H9 (cell line): ENCODE measurements at places on chromosomes 11 and 22.

DNA sequence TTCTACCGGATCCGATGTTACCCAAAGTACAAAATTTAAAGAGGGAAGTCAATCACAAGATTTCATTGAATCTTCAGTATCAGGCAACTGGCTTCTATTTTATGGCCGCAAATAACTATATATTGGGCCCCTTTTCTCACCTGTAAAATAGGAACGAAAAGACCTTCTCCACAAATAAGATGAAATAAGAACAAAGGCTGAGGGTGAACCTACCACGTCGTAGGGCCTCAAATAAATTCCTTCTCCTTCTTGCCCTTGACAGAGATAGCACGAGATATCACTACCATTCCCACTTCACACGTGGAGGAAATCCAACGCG, 794 bp upstream of the EMSY start:
- no peak for DNase-seq

DNA sequence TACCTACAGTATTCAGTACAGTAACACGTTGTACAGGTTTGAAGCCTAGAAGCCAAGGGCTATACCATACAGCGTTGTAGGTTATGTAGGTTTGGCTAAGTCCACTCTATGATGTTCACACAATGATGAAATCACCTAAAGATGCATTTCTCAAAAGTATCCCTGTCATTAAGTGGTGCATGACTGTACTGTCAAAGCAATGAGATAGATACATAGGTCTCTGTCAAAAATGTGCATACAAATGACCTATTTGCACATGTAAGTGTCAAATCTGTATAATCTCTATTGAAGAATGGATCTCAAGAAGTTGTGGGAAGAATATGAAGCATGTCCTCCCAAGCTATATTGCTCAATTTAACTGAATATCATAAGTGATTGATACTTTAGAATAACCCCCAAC, 11.9 kb upstream of the DDI1 start:
- no peak for DNase-seq

- DNase-seq, result no peak
These were observed 86.5 kb upstream of the PITPNB start for GRCh38 chr22:28005513-28005912.

- DNase-seq, result no peak
These were observed 48.0 kb upstream of the AMPD3 start for GRCh38 chr11:10407055-10407454.

DNA sequence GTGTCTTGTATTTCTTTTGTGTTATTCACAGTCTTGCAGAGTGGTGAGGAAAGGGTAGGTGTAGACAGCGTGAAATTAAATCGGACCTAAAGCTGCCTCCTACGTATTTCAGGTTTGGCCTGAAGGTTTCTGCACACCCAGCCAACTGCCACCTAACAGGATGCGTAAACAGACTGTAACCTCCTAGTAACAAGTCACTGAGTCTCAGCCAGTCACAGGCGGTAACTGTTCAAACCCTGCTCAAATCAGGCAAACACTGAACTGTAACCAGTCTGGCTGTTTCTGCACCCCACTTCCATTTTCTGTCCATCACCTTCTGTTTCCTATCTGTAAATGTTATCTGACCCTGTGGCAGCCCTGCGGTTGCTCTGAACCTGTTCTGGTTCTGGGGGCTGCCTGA, 87.1 kb downstream of the ADAMTS15 start:
- DNase-seq, result no peak

GRCh38 chr22:21067075-21067900, 21.5 kb downstream of the LRRC74B start:
- DNase-seq, result no peak

DNA sequence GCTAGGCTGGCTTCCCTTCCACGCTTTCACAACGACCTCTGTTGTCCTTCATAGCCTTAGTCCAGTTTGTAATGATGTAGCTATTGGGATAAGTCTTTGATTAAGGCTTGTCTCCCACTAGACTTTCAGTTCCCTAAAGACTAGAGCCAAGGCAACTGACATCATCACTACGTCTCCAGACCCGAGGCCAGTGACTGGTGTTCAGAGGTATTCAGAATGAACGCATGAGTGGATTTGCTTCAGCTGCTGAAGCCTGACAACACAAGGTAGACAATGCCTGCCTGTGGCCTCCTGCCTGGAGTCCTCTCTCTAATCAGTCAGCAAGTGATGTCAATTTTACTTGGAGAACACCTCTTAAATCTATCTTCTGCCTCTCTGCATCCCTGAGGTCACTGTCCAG, 13.6 kb downstream of the EFCAB6 start:
- no peak for DNase-seq

GRCh38 chr22:19478045-19478900, 720 bp downstream of the UFD1 start:
- DNase-seq, result no peak

GRCh38 chr22:20989323-20990138, 7.4 kb downstream of the LZTR1 start:
- no peak for DNase-seq

DNA sequence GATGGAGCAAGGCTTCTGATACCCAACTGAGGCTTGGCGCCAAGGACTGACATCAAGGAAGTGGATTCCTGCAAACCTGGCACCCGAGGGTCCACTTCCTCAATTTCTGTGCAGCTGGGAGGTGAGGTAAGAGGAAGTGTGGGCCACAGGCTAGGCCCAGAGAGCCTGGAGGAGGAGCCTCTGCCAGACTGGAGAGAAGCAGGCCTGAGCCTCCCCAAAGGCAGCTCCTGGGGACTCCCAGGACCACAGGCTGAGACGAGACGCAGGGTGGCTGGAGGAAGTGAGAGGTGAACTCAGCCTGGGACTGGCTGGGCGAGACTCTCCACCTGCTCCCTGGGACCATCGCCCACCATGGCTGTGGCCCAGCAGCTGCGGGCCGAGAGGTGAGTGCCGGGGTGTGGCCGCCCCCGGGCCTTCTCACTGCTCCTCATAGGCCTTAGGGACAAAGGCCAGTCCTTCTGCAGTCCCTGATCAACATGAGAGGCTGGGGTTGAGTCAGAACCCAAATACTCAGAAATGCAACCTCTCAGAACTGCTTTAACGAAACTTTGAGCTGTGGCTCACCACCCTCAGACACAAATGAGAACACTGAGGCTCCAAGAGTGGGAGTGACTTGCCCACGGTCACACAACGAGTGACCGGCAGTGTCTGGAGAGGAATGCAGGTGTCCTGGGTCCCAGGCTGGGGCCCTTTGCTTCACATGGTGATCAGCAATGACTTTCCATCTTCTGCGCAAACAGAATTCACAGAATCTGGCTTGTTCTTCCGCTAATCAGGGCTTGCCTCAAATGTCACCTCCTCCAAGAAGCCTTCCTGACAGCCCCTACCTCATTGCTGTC, at the start of gene NCF4:
NCF4 (plus strand) TSS at position 186 of the 839 bp plus-strand sequence; CDS start at position 352, 166 bp downstream.
- no peak for DNase-seq

GRCh38 chr11:126879516-126879915, 121.1 kb downstream of the KIRREL3 start:
- no peak for DNase-seq

- DNase-seq, result no peak
These were observed 49.7 kb downstream of the FDX1 start for GRCh38 chr11:110479108-110480101.

- no peak for DNase-seq
These were observed 872.2 kb downstream of the NTM start for GRCh38 chr11:132242632-132243031.

DNA sequence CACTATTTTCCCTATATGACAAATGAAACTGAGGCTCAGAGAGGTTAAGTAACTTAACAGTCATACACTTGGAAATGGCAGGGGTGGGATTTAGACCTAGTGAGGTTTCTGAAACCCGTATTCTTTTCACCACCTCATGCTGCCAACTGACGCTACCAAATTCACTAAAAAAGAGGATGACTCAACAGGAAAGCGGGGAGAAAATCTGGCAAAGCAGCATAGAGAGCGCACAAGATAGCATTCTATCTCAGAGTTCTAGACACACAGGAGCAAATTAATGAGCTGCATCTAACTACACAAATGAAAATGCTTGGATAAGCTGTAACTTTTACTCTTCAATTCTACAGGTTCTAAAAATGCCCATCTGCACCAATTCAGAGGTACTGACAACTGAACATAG, 136.4 kb downstream of the RBFOX2 start:
- DNase-seq, result no peak

DNA sequence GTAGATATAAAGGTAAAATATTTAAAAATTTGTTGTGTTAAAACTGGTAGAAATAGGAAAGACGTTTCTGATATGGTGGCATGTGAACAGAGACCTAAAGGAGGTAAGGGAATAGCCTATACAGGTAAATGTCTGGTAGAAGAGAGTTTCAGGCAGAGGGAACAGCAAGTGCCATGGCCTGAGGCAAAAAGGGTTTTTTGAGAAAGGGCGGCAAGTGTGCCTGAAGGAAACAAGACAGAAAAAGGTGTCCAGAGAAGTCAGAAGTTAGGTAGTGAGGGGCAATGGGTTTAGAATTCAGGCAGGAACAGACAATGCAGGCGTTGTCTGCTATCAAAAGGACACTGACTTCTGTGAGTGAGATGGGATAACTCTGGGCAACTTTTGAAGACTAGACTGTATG, 339.7 kb downstream of the DYNC2H1 start:
- DNase-seq, result no peak

- DNase-seq, result no peak
These were observed 16.0 kb downstream of the PRR5L start for GRCh38 chr11:36311926-36312595.

DNA sequence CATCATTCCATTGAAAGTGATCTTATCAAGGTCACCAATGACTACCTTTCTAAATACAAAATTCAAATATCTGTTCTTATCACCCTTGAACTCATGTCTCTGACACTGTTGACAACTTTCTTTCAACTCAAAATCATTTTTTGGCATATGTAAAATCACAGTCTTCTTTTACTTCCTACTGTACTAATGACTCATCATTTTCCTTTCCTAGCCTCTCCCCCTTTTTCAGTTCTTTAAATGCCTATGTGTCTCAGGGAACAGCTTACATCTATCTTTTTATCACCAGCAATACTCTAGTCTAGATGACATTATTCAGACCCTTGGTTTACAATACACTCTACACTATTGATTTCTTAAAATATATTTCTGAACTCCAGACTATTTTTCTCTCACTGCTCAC, 2220.7 kb upstream of the RAG2 start:
- no peak for DNase-seq

- DNase-seq, result no peak
These were observed 18.4 kb upstream of the SEC14L4 start for GRCh38 chr22:30523646-30524489.

DNA sequence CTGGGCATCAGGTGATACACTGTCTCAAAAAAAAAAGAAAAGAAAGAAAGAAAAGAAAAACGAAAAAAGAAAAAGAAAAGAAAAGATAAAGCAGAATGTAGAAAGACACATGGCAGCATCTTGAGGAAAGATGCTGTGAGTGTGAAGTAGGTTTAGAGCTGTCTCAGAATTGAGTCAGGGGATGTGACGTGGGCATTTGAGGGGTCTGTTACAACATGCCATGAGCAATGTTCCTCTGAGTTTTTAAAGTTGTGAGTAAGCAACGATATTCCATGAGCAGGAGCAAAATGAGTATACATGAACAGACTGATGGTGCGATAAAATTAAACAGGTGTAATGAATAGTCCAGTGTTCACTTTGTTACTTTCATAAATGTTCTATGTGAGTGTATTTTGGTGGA, 11.3 kb upstream of the QSER1 start:
- DNase-seq, result no peak

DNA sequence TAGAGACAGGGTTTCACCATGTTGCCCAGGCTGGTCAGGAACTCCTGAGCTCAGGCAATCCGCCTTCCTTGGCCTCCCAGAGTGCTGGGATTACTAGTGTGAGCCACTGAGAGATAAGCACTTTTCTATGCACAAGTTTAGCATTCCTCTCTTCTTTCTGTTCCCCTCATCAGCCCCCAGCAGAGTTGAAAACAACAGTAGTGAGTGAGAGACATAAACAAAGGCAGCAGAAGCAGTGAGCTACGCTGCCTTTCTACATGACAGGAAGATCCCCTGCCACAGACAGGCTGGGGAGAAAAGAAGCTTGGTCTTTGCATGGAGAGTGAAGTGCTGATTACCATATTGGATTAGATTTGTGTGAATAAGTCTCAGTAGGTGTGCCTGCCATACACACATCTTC, 392.0 kb upstream of the KIRREL3 start:
- peak; percentile 45 for DNase-seq

DNA sequence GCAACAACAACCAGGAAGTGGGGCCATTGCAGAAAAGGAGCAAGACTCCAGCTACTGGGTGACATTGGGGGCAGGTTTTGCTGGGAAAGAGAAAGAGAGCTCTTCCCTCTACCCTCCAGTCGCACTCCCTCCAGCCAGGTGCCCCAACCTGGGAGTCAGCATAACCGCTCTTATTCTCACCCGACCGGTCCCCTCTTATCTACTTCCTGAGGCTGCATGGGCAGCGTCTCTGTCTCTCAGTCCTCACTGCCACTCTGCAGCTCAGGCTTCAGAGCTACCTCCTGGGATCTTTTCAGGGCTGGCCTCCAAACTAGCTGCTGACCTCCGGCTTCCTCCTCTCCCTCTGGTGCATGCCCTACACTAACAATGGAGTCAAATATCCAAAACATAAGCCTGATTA, 5.1 kb downstream of the ZNF70 start:
- no peak for DNase-seq

GRCh38 chr11:2998073-2998850, 6.1 kb upstream of the NAP1L4 start:
- no peak for DNase-seq

GRCh38 chr11:67277231-67277961, 11.1 kb downstream of the GRK2 start:
- peak; percentile 88 for DNase-seq

GRCh38 chr11:67404515-67405195, 772 bp downstream of the TBC1D10C start:
- DNase-seq, result no peak

DNA sequence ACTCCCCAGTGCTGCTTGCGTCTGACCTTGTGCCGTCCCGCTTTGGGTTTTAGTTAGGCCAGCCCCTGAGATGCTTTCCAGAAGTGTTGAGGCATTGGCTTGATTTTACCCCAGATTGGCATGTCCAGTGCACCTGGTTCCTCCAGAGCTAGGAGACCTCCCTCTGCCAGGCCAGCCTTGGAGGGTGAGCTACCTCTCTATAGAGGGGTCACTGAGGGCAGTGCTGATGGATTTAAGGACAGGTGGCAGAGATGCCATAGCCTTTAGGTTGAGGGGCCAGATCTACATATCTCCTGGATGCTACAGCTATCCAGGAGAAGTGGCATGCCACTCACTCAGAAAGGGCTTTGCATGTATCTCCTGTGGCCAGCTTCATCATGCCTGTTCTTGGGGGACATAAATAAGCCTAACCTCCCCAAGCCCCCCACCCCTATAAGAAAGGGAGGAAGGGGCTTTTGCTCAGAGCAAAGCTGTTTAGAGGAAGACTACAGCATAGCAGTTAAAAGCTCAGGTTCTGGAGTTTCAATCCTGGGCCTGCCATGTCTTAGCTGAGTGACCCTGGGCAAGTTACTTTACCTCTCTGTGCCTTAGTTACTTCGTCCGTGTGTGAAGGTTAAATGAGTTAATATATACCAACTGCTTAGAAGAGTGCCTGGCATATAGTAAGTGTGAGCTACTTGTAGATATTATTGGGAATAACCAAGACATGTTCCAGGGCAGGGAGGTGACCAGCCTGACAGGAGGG, 6.4 kb downstream of the UBE2L3 start:
- no peak for DNase-seq
